Caco-2 (cell line): ENCODE measurements at places on chromosomes 3 and 15. TPM values are rescaled to one million over a fixed set of nuclear protein-coding genes. Genes with fewer than 3 reads are reported as not detected.

The CLEC3B gene
- 1.1 TPM in 1 of 2 replicates, not detected in the other for total RNA-seq

The TMEM212 gene
- not detected in 2 replicates for total RNA-seq

The EOMES gene
- 0.43 and 0.53 TPM in 2 replicates for total RNA-seq

The MYO1E gene
- total RNA-seq: 182 and 187 TPM in 2 replicates

The ZPLD1 gene
- not detected in 2 replicates for total RNA-seq

The CHRNA7 gene
- total RNA-seq: 0.11 and 0.21 TPM in 2 replicates

The FRG2C gene
- total RNA-seq: not detected in 2 replicates

The FANCD2OS gene
- not detected in 2 replicates for total RNA-seq

The SKOR1 gene
- not detected in 2 replicates for total RNA-seq

The PATL2 gene
- 0.32 TPM in 1 of 2 replicates, not detected in the other for total RNA-seq

The ATP13A5 gene
- total RNA-seq: not detected in 2 replicates

The RAF1 gene
- total RNA-seq: 93.6 and 98.7 TPM in 2 replicates

The PFKFB4 gene
- total RNA-seq: 11.2 and 14.4 TPM in 2 replicates

The ANKUB1 gene
- total RNA-seq: not detected in 2 replicates

The GMNC gene
- not detected in 2 replicates for total RNA-seq

The TMEM40 gene
- 0.86 and 1.0 TPM in 2 replicates for total RNA-seq

The C2CD4B gene
- 0.46 and 0.50 TPM in 2 replicates for total RNA-seq

The BCHE gene
- total RNA-seq: not detected in 2 replicates

The BOC gene
- total RNA-seq: 0.35 and 0.73 TPM in 2 replicates

The TM4SF18 gene
- total RNA-seq: not detected in 2 replicates

The CCDC54 gene
- total RNA-seq: not detected in 2 replicates

The CCR4 gene
- total RNA-seq: 0.16 TPM in 1 of 2 replicates, not detected in the other

The ADAMTS17 gene
- 1.5 and 2.0 TPM in 2 replicates for total RNA-seq

The P2RY1 gene
- total RNA-seq: 6.0 and 8.5 TPM in 2 replicates

The EFCC1 gene
- total RNA-seq: 0.28 and 0.39 TPM in 2 replicates

The CACNA2D2 gene
- total RNA-seq: 0.25 and 0.35 TPM in 2 replicates

The UBAP1L gene
- 2.2 and 2.7 TPM in 2 replicates for total RNA-seq

The SLC51A gene
- total RNA-seq: not detected in 2 replicates

The AP3B2 gene
- 0.37 and 0.82 TPM in 2 replicates for total RNA-seq

The MOBP gene
- 0.27 and 0.60 TPM in 2 replicates for total RNA-seq

The PEX5L gene
- not detected in 2 replicates for total RNA-seq

The PPP4R2 gene
- 91.3 and 93.6 TPM in 2 replicates for total RNA-seq

The GOLGA8K gene
- not detected in 2 replicates for total RNA-seq

The ZNF80 gene
- not detected in 2 replicates for total RNA-seq

The ZNF660 gene
- total RNA-seq: not detected in 2 replicates

The AGBL1 gene
- not detected in 2 replicates for total RNA-seq

The REC114 gene
- not detected in 2 replicates for total RNA-seq

The USP50 gene
- 0.57 TPM in 1 of 2 replicates, not detected in the other for total RNA-seq

The GLDN gene
- 0.82 and 1.1 TPM in 2 replicates for total RNA-seq

The ATP10A gene
- not detected in 2 replicates for total RNA-seq

The SCAMP2 gene
- total RNA-seq: 97.4 and 98.5 TPM in 2 replicates

The DAZL gene
- not detected in 2 replicates for total RNA-seq

The GTF2E1 gene
- 23.7 and 30.6 TPM in 2 replicates for total RNA-seq

The NDN gene
- total RNA-seq: not detected in 2 replicates

The IL12A gene
- total RNA-seq: 0.60 and 0.95 TPM in 2 replicates

The IGSF10 gene
- 2.6 TPM in 2 replicates for total RNA-seq

The AHSG gene
- total RNA-seq: 222 and 237 TPM in 2 replicates

The MUC13 gene
- 3.5 and 5.0 TPM in 2 replicates for total RNA-seq

The FAM3D gene
- total RNA-seq: not detected in 2 replicates

The ATR gene
- total RNA-seq: 17.2 and 17.5 TPM in 2 replicates

The NEK10 gene
- 0.30 and 0.39 TPM in 2 replicates for total RNA-seq

The TGM5 gene
- total RNA-seq: not detected in 2 replicates

The SEMA5B gene
- total RNA-seq: 0.84 and 1.0 TPM in 2 replicates

The RBP2 gene
- total RNA-seq: 26.9 and 28.0 TPM in 2 replicates

The SLC28A2 gene
- total RNA-seq: 0.11 and 0.14 TPM in 2 replicates
